ENCODE measurements at places on chromosomes 5 and 9. TPM values are rescaled to one million over a fixed set of nuclear protein-coding genes. Genes with fewer than 3 reads are reported as not detected.

DNA sequence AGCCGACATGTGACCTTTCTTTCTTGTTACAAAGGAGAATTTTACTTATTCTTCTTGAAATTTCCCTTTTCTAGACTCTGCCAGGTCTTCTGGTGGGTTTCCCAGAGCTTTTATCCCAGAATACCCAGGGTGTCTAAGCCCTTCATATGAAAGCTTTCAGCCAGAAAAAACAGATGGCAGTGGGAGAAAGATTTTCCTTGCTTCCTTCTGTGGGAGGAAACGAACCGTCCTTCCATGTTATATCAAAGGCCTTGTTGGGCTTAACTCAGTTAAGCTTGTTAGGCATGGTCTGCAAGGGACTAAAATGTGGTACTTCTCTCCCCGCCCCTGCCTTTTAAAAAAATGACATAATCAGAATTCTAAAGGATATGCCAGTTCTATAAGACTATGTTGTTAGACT is 47.5 kb downstream of the SPATA31D1 start:
- DNase-seq = no peak

- no peak for DNase-seq
These were observed 62.8 kb downstream of the DAB2IP start for GRCh38 chr9:121714075-121714705.

DNA sequence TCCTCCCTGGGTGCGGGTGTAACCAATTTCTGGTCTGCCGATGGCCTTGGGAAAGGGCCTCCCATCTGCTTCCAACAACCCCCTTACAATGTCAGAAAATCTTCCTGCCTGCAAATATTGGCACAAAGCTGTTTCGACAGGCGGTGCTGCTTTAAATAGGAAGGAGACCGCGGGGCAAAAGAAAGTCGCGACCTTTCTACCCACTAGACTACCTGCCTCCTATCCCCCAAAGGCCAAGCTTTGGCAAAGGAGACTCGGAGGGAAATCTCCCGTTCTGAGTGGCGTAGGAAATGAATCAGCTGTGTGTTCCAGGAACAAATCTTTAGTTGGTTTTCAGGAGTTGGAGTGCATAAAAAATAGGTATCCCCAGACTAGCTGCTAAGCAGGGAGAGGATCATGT is 36.8 kb upstream of the NFIB start:
- DNase-seq = no peak

DNA sequence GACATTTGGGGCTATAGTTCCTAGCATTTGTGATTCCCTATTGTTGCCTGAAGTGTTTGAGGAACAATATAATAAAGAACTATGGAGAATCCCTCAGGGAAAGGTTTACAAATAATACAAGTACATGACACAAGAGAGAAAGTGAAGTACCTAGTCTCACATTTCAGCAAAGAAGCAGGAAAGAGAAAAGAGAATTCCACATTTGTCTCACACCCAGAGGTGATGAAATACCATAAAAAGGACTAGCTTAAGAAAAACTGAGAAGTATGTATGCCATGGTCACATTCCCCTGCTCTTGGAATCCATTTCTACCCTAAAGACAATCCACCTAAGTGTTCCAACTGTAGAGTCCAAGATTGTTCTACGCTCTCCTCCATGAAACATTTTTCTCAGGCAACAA is 79.0 kb upstream of the TARS1 start:
- DNase-seq = no peak

GRCh38 chr5:152465140-152465539 is 60.1 kb upstream of the NMUR2 start:
- no peak for DNase-seq

GRCh38 chr9:133916159-133916541 is 76.0 kb downstream of the VAV2 start:
- no peak for DNase-seq

DNA sequence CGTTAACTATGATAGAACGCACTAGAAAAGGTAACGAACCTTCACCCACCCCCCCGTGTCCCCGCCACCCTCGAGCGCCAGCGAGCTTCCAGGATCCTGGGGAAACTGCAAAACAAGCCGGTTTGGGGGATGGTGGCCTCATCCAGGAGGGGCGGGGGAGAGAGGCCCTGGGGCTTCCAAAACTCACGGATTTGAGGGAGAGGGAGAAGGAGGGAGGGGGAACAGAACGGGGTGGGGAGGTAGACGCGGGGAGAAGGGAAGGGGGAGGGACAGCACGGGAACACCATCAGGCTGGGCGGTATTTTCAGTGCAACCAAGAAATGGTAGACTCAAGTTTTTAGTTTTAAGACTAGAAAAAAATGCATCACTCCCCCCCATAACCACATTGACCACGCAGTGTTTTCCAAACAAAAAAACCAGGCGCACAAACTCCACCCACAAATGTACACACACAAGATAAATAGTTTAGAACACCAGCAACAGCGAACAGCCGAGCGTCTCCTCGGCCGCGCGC is 1.4 kb downstream of the NRARP start:
- no peak for DNase-seq

GRCh38 chr5:178113841-178114324 is 551 bp downstream of the N4BP3 start:
- DNase-seq = peak; percentile 14

GRCh38 chr9:135410421-135410820 is 69.2 kb upstream of the PPP1R26 start:
- no peak for DNase-seq

DNA sequence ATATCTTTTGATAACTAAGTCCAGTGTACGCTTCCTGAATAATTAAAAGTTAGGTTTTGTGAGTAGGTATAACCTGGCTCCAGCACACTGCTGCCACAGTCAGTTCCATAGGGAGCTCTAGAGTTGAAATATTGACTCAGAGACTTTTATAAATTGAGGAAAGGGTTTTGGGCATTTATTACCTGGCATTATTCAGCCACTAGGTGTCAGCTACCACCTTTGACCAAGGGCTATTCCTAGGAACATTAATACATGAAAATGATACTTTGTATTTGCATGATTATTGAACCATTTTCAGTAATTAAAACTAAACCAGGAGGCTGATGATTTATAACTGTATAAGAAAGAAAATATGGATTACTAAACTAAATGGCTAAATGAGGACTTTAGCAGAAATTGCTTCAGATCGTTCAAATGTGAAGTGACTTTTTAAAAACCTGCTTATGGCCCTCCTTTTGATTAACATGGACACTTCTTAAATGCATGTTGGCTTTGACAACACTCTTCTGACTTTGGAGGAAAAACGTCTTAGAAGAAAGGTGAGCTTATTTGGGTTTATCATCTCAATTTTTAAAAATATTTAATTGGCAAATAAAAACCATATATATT is 83.0 kb downstream of the SMC2 start:
- peak; percentile 1 for DNase-seq

The LYSMD3 gene
- total RNA-seq = 2.9 TPM

The IL3 gene
- not detected for total RNA-seq

DNA sequence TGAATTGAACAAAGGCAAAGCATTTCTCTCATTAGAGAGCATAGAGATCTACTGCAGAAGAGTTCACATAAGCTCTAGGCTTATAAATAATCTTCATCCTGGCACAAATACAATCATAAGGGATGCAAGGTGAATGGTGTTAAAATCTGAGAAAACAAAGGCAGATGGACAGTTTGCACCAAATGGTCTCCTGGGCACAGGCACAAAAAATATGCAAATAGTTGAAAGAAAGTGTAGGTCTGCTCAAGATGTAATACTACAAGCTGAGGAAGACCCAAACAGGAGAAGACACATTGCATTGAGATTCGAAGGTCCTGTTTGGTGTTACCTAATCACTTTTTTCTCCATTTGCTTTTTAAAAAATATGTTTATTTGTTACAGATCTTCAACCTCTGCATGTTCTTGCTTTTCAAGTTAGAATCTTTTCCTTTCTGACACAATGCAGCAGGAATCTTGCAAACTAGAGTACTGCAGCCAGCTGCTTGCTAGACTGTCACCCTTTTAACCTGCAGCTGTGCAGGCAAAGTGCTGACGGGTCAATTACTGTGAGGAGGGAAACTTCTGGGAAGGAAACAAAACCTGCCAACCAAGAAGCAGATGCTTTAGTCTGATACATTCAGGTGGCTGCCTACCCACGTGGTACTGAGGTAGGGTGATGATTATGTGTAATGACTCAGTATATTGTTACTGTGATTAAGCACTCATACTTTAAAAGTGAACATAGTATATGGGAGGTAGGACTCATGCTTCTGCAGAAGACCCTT is 1048.6 kb upstream of the SEMA6A start:
- no peak for DNase-seq

- DNase-seq = no peak
These were observed 24.2 kb downstream of the BAAT start for GRCh38 chr9:101360647-101361046.

The SLCO6A1 gene
- total RNA-seq = not detected

Data from Caki2 (cell line).